ENCODE measurements at places on chromosomes 7 and 10.

DNA sequence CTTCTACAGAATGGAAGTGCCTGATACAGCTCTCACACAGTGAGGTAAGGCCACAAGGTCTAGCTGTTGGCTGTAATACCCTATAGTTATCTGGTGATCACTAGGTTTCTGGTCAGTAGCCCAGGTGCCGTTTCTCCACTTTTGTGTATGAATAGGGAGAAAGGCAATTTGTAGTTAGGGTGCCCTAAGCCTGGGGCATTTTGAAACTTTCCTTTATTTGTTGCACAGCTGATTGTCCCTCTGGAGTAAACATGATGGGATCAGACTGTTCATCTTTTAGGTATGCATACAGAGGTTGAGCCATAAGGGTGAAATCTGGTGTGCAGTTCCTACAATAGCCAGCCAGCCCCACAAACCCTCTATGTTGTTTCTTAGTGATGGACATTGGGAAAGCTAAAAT, 112.4 kb downstream of the ANKRD26 start:
- DNase-seq: no peak

DNA sequence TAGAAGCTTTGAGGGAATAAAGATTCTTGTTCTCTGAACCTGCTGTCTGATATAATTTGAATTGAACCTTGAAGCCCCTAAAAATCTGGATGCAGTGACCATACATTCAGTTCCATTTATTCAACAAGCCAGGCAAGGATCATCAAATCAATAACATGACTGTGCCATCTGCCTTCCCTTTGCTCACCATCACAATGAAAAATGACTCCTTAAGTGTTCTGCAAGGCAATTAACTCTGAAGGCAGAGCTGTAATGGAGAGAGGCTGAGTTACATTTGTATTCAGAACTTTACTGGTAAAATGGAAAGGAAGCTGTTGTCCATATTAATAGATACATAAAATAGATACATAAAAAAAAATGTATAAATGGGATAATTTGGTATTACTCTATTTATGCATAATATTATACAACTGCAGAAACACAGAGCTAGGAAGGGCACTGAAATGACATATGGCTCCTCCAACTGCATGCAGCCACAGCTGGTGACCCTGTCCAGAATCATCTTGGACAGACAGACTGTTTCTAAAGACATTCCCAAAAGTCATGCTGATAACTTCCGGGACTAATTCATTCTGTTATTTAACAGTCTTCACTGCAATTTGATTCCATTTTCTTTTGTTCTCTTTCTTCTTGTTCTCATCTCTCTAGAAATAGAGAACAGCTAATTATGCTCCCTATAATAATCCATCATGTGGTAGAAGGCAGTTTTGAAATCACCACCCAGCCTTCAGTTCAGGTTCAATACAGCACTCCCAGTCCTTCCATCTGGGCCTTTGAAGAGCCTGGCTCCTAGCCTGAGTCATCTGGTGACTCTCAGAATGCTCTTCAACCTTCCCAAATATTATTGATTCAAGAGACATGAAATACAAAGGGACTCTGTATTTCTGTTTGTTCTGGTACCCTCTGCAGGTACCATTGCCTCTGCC, 412.6 kb downstream of the GFRA1 start:
- DNase-seq: no peak

GRCh38 chr7:130270947-130271800, 4.5 kb downstream of the CPA2 start:
- DNase-seq: no peak

DNA sequence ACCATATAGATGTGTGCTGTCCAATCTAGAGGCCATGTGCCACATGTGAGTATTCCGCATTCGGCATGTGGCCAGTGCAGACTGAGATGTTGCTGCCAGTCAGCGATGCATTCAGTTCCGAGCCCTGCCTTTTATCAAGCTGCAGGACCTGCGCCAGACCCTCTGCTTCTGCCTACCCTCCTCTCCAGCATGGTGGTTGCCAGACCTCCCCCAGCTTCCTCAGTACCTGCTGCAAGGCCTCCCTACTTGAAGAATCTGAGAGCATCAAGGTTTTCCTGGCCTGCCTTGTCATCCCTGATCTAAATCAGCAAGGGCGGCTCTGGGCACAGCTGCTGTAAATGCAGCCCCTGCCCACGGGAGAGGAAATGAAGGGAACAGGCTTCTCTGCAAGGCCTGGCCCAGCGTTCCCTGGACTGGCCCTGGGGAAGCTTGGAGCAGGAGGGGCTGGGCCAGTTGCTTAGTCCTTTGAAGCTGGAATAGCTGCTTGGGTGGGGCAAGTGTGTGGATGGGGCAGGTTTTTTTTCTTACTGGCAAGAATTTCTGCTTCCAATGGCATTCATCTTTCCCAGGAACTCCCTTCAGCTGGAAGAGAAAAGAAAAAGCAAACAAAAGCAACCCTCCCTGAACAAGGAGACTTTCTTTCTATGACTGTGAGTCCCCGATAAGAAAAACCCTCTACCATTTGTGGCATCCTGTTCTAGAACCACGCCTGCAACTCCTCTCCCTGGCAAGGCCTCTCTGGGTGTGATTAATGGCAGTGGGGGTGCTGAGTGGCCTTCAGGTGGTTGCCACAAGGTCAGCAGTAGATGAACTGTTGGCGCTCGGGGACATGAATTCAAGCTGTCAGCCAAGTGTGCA, 93.0 kb downstream of the NHLRC2 start:
- no peak for DNase-seq

DNA sequence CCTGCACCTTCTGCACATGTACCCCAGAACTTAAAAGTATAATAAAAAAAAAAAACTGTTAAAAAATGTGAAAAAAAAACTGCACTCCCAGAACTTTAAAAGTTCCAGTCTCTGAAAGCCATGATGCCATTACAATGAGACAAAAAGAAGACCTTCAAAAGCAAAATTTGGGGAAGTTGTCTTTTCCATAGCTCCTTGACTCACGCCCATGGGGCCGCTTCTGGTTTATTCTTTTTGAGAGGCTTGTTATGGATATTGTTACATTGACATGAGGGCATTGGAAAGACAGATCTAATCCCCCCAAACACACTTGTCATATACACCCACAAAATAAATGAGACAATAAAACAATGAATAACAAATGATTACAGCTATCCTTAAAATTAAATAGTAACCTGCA, 798 bp downstream of the BLNK start:
- DNase-seq: no peak

- no peak for DNase-seq
Measured at GRCh38 chr10:127918572-127918971, 11.7 kb downstream of the PTPRE start.

DNA sequence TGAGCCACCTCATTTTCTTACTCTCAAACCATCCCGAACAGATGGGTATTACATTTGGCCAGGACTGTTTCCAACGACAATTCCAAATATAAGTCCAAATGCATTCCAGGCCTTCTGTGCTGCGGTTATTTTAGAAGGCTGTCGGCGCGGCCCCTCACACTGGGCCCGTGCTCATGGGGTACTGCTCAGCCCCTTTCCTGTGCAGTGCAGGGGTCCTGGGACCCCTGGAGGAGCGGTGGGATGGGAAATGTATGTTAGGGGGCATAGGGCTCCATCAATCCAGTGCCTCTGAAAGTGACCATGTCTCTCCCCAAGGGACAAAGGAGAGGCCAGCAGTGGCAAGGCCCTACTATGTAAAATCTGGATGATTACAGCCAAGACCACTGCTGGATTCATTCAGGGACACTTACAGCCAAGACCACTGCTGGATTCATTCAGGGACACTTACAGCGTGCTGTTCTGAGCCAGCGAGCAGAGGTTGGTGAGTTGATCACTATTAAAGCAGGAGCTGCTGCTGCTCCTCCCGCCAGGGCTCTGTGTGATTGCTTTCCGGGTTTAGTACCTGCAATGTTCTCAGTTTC, 66.3 kb downstream of the CHST15 start:
- no peak for DNase-seq

DNA sequence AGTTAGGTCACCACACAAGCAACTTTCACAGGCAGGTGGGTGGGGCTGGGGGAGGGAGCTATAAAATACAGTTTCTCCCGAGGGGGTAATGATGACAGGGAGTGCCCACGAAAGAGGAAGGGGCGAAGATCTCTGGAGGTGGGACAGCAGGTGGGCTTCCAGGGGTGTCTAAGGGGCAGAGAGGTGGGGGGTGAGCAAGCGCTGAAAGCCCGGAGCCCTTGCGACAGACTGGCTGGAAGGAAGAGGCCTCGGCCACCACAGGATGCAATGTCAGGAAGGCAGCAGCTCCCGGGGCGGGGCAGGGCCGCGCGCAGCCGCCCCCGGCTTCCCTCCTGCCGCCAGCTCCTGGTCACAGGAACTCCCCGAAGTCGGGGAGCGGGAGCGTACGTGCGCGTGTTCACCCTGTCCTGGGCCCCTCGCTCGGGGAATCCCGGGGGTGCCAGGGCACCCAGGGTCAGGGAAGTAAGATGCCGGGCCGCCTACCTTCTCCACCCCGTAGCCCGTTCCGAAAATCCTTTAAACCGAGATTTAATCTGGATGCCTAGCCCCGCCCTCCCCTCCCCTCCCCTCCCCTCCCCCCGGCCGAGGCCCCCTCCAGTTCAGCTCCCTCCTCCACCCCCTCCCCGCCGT, 105.2 kb upstream of the PPIF start:
- no peak for DNase-seq

DNA sequence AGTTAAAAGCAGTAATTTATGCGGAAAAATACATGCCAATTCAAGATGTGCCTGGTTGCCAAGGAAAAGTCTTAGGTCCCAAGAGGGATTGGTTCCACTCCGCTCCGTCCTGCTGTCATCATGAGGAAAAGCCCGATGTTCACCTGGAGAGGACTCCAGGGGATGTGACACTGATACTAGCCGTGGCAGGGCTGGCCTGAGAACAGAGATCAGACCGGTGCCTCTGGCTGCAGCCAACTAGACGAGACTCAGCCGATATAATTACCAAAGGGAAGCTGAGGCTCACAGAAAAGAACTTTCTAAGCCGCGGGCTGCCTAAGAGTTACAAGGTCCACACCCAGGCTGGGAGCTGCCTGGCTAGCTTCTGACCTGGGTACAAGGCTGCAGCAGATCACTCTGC, 81.3 kb upstream of the UNC5B start:
- DNase-seq: no peak

GRCh38 chr7:4711634-4712033, 29.5 kb downstream of the FOXK1 start:
- no peak for DNase-seq

DNA sequence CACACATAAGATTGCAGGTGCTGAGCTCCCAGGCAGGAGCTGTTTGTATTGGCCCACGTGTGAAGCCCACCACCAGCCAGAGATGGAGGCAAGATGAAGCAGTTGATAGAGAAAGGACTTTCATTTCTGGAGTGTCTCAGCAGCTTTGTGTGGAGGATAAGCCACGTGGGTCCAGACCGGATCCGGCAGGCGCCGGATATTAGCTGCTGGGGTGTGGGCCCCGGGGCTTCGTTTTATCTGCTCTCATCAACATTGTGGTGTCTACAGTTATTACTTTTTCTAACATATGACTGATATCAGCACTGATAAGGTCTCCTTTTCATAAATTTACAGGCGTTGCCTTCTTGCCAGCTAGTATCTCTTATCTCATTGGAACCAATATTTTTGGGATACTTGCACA, 25.5 kb downstream of the SLC18A2 start:
- no peak for DNase-seq

DNA sequence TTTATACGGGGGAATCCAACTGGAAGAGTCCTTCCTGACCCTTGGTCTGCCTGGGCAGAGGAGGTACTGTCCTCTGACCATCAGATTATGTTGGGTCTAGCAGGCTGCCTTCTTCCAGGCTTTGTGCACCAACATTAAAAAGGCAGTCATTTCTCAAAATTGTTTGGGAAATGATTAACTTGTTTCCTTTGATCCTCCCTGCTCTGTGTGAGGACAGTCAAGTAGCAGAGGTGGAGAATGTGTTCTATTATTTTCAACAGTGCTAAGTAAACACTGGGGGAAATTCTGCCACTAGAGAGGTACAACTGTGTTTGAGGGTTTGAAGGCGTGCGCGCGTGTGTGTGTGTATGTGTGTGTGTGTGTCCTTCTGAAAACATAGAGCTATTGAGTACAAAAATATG, 20.6 kb downstream of the ACSL5 start:
- DNase-seq: no peak

DNA sequence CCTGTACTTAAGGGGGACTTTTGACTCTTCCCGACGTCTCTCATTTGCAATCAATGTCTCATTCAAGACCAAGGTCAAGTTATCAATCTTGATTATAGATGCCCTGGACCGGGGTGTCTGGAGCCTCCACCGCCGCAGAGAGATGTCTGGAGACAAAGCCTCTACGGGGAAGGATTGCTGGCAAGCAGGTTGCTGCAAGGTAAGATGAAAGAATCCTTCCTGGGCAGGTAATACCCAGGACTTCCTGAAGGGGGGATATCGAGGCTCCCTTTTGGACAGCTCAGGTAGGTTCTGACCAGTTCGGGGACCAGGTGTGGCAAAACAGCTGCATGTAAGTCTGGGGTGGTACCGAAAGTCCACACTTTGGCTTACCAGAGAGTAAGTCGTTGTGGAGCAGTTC, 12.5 kb upstream of the CUX1 start:
- DNase-seq: no peak

DNA sequence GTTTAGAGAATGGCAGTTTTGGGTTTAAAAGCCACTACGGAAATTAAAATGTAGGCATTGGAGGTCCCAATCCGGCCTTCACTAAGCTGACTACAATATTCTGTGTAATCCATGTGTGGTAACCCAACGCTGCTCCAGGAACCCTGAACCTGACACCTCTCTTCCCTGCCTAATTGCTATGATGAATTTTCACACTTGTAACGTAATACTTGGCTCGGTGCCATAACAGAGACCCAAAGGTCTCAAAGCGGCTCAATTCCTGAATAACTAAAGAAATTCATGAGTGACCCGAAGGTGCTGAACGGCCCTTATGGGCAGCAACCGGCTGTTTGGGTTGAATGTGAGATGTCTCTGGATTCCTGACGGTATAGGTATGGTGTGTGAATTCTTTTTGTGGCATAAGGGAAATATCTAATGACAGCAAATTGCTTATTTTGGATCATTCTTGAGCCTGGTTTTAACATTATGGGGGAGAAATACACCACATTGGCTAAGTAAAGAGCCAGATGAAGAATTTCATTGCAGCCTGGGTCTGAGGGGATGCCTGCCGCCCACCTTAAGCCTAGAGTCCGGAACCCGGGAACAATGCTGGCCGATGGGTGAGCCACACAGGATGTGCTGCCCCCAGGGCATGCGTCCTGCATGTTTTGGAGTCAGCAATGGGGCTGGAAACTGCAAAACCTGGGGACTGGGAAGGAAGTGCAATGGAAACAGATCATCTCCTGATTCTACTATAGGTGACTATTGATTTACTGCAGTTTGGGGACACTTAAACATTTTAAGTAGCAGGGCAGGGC, 69.7 kb upstream of the FZD8 start:
- DNase-seq: no peak

GRCh38 chr7:46007990-46008643, 87.0 kb upstream of the IGFBP3 start:
- no peak for DNase-seq

- DNase-seq: no peak
Measured at GRCh38 chr7:158408318-158408920, 179.2 kb downstream of the PTPRN2 start.

GRCh38 chr10:9035355-9035754, 980.9 kb downstream of the GATA3 start:
- DNase-seq: no peak

Measured in AG09309 (cell line).